ENCODE measurements at places on chromosomes 6 and 20. TPM values are rescaled to one million over a fixed set of nuclear protein-coding genes. Genes with fewer than 3 reads are reported as not detected.

DNA sequence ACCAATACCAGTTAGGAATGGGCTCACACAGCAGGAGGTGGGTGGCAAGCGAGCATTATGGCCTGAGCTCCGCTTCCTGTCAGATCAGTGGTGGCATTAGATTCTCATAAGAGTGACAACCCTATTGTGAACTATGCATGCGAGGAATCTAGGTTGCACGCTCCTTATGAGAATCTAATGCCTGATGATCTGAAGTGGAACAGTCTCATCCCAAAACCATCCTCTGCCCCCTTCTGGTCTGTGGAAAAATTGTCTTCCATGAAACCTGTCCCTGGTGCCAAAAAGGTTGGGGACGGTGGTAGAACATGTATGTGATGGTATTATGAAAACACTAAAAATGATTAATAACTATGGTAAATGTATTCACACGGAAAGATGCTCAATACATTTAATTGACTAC, 99.7 kb upstream of the HIVEP1 start:
- H3K36me3 ChIP-seq = no peaks in the 10 kb centered on the region
- no peak overlapping the region for H3K27ac ChIP-seq
- H3K4me3 ChIP-seq = no peak overlapping the region

The ZNF831 gene
- total RNA-seq = 10.9 TPM

- H3K36me3 ChIP-seq = no peaks in the 10 kb centered on the region
- H3K4me3 ChIP-seq = no peak within 1 kb of the TSS
- DNase-seq = no peak
Observed at GRCh38 chr20:31845300-31845863, at the start of gene FOXS1. FOXS1 (minus strand) TSS chr20:31845604; CDS start chr20:31845542, 62 bp downstream.

- H3K4me3 ChIP-seq = no peak overlapping the region
- peaks cover 2% of the 10 kb centered on the region for H3K36me3 ChIP-seq
- H3K4me1 ChIP-seq = no peaks in the 10 kb centered on the region
- no peak for DNase-seq
- peaks cover 16% of the 10 kb centered on the region for H3K27me3 ChIP-seq
Observed at GRCh38 chr6:129342243-129342642, 367.7 kb downstream of the ARHGAP18 start.

DNA sequence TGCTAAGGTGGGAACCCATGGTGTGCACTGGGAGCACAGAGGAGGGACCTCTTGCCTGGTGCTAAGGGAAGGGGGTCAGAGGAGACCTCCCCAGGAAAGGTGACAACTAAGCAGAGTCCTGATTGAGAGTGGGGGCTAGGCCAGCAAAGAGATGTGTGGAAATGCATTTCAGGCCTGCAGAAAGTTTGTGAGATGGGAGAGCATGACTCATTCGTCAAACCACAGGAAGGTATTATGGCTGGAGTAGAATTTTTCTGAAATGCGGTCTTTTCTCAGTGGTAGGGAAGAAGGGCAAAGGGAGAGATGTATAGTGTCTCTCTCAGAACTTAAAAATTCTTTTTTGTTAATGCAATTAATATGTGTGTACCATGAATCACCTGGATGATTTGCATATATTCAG, 23.6 kb upstream of the EDN1 start:
- H3K4me3 ChIP-seq = no peak overlapping the region
- H3K4me1 ChIP-seq = peaks cover 15% of the 10 kb centered on the region
- H3K27me3 ChIP-seq = peaks cover 1% of the 10 kb centered on the region
- DNase-seq = no peak
- H3K27ac ChIP-seq = no peak overlapping the region

The IMPG1 gene
- not detected for total RNA-seq

DNA sequence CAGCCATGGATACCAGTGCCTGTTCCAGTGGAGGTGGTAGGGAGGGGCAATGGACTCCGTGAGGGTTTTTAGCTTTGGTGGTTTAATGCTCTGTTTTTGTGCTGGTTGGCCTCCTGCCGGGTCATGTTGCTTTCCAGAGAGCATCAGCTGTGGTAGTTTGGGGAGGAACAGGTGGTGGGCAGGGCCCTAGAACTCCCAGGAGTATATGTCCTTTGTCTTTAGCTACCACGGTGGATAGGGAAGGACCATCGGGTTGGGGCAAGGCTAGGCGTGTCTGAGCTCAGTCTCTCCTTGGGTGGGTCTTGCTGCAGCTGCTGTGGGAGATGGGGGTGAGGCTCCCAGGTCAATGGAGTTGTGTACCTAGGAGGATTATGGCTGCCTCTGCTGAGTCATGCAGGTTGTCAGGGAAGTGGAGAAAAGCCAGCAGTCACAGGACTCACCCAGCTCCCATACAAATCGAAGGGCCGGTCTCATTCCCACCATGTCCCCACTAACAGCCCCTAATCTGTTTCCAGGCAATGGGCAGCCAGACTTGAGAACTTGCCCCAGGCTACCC, 38.9 kb downstream of the MRAP2 start:
- peaks cover 8% of the 10 kb centered on the region for H3K27me3 ChIP-seq
- H3K4me3 ChIP-seq = no peak overlapping the region
- no peaks in the 10 kb centered on the region for H3K36me3 ChIP-seq

DNA sequence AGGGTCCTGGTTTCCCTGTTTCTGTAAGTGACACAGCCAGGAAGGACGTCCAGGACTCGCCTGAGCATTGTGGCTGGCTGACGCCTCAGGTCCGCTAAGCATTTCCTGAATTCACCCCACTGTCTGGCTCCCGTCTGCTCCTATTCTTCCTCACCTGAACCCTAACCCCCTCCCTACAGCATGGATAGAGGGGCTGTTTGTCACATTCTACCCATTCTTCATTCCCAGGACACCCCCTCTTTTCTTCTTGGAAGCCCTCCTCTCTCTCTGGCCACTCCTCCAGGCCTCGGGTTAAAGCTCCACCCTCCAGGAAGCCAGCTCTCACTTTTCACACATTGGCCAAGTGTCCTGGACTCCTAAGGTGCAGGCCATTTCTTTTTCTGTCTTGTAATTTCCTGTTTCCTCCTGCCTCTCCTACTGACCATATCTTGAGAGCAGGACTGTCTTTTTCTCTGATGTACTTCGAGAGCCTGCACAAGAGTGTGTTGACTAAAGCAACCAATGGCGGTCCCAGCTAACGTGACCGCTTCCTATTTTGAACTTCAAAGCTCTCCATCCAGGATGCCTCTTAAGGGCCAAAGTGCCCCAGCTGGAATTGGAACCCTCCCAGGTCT, 24.2 kb upstream of the MYMX start:
- DNase-seq = no peak
- no peaks in the 10 kb centered on the region for H3K27me3 ChIP-seq
- no peak overlapping the region for H3K4me3 ChIP-seq
- H3K4me1 ChIP-seq = peaks cover 4% of the 10 kb centered on the region

DNA sequence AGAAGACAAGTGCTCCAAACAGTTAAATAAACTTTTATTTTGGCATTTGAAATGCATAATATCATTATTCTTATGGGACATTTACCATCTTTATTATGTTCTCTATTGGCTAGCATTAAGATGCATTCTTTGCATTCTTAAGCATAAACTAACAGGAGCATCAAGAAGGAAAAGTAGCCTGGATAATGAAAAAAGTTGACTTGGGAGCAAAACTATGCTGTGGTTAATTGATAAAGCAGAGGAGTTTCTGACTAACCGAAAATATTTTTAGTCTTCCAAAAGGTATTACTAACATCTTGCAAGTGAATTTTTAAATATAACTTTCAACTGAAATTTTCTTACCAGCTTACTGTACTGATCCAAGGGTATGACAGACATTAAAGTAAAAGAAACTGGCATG, 140.3 kb downstream of the FLRT3 start:
- H3K27ac ChIP-seq = no peak overlapping the region
- DNase-seq = no peak
- H3K36me3 ChIP-seq = no peaks in the 10 kb centered on the region
- H3K4me3 ChIP-seq = no peak overlapping the region

DNA sequence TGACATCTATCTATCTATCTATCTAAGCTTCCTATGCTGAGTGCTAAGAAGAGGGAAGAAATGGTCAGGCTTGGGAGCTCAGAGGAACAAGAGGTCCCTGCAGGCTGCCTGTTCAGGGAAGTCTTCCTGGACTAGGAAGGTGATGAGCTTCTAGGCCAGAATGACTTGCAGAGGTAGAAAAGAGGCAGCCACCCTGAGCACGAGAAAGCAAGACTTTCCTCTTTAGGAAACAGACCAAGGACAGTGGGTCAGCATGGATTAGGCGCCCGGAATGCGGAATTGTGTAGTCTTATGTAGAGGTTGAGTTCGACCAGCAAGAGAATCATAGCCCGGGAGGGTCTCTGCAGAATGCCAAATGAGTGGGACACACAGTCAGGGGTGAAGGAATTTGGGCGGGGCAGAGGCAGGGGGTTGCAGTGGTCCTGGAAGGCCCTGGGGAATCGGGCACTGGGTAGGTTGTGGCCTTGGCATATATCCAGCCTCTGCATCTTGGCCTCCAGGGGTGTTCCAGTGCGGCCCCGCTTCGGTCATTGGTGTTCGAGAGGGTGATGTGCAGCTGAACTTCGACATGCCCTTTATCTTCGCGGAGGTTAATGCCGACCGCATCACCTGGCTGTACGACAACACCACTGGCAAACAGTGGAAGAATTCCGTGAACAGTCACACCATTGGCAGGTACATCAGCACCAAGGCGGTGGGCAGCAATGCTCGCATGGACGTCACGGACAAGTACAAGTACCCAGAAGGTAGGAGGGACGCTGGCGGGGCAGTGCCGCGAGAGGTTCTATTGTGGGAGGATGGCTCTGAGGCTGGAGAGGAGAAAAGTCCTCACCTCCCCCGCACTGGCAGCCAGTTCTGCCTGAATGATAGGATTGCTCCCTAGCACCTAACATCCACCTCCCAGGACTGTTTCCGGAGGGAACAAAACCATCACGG, 32.1 kb downstream of the TGM3 start:
- peaks cover 22% of the 10 kb centered on the region for H3K27me3 ChIP-seq
- no peak for DNase-seq
